NCI-H2081 (cell line): ENCODE measurements at places on chromosomes 5 and 9.

DNA sequence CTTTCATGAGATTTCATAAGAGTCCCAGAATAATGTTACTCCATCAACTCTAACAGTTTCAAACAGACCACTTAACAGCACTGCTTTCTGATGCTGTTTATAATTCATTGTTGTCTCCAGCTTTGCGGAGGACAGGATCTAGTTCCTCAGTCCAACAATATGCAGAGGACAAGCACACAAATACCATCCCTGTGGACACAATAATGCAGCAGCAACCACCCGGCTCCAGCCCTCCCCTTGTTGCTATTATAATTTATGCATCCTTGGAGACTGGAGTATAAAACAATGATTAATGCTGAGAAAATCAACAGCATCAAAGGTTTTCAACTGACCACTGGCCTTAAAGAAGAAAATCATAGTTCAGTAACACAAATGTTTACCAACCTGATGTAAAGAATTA, 108.3 kb downstream of the DENND1A start:
- no peak for DNase-seq

- DNase-seq = no peak
These were observed 18.5 kb downstream of the AGTPBP1 start for GRCh38 chr9:85723215-85723614.

GRCh38 chr5:137688210-137688840, 47.6 kb downstream of the KLHL3 start:
- no peak for DNase-seq

GRCh38 chr5:63928451-63928850, 33.8 kb downstream of the HTR1A start:
- DNase-seq = no peak

- DNase-seq = no peak
These were observed 31.7 kb upstream of the NR3C1 start for GRCh38 chr5:143435210-143435657.

DNA sequence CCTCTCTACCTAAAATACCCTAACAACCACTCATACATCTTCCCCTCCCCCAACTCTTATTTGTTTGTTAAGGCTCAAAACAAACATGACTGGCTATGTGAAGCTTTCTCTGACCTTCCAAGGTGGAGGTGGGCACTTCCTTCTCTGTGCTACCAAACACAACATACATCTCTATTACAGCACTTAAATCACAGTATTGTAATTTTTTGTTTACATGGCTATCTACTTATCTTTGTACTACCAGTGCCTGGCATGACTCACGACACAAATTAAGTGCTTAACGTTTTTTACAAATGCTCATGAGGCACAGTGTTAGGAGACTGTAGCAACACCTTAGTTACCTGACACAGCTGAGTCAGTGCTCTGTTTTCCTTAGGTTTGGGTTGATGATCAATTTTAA, 18.6 kb downstream of the HOMER1 start:
- DNase-seq = peak; percentile 6

- DNase-seq = no peak
These were observed 184.8 kb downstream of the KIAA0825 start for GRCh38 chr5:94433397-94434163.

- no peak for DNase-seq
These were observed 74.0 kb downstream of the MRPS27 start for GRCh38 chr5:72245951-72246532.

DNA sequence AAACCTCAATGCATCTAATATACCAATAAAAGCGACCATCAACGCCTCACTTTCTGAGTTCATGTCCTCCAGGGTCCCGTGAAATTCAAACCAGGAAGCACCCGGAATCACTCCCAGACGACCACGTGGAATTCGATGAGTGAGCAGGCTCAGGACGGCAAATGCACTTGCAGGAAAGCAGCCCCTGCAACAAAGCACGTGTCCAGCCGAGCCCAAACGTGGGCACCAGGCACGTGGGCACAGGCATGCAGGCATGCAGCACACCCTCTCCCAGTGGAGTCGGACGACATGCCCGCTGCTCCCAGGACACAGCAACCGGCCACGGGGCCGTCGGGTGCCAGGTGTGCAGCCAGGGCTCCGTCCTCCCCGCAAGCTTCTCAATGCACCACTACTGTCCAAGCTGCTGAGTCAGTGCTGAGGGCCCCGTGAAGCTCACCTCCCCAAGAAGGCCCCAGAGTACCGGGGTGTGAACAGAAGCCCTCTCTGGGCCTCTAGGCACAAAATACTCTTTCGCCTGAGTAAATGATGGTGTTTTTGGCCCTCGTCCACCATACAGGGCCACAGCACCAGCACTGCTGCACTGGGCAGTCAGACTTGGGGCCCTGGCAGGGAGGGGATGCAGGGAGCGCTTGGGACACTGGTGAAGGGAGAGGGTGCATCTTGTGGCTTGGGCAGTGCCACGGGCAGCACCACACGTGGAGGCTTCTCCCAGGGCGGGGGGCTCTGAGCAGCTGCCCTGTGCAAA, 87.6 kb downstream of the VAV2 start:
- no peak for DNase-seq

DNA sequence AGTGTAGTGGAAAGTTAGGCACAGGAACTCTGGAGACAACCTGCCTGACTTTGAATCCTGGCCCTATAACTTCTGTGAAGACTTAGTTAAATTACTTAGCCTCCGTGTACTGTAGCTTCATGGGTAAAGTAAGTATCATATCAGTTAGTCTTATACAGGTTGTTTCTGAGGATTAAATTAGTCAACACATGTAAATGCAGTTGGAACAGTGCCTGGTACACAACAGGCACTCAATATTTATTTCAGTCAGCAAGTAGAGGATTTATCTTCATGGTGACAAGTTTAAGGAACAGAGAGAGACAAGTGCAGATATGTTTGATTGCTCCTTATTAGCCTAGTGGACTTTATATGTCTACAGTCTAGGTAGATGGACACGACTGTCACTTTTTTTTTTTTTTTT, 2.7 kb downstream of the TSLP start:
- no peak for DNase-seq

GRCh38 chr5:14935341-14935740, 63.8 kb upstream of the ANKH start:
- no peak for DNase-seq

- DNase-seq = peak; percentile 79
These were observed 1.9 kb upstream of the RGMB start for GRCh38 chr5:98771382-98772109.

GRCh38 chr9:26172301-26172700, 494.1 kb upstream of the TUSC1 start:
- no peak for DNase-seq

DNA sequence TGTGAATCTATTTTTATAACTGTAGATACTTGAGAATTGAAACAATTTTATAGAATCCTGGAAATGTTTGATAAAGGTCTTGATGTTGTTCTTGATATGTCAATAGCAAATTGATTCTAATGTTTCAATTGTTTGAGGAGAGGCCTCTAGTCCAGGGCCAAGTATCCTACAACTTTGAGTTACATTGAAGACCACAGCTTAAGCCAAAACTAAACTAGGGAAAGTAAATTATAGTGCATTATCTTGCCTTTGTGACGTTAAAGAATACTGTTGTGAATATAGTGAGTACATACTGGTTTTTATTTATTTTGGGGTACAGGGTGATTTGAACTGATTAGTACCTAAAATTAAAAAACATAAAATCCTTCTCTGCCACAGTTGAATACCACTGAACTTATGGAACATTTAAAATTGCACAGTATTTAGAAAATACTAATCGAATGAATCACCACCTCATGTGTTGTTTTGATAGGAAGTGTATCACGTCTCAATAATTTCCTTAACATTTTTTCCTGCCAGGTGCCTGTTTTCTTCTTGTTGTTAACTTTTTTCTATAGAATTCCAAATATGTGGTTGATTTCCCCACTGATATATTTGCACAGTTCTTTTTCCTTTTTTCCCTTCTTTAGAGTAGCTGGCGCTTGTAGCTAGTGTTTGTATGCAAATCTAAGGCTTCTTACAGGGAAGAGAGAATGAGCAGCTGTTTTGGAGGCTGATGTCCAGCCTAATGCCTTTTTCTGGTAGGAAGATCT, 12.5 kb downstream of the ARHGEF28 start:
- DNase-seq = no peak

GRCh38 chr5:36365896-36366295, 64.2 kb upstream of the RANBP3L start:
- no peak for DNase-seq

DNA sequence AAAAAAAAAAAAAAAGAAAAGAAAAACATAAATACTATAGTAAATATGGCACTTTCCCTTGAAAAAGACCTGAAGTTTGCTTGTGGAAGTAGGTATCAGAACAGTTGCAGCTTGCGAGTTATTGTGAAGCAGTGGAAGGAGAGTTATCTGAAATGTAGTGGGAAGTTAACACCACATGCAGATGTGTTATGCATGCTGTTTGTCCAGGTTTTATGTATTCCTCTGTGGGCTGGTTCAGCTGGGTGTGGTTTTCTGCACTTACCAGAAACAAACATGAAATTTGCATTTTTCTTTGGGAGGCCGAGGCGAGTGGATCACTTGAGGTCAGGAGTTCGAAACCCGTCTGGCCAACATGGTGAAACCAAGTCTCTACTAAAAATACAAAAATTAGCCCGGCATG, 42.1 kb upstream of the CTNNA1 start:
- no peak for DNase-seq

GRCh38 chr9:126448865-126449577, 122.4 kb downstream of the MVB12B start:
- DNase-seq = peak; percentile 20

- no peak for DNase-seq
These were observed 50.7 kb upstream of the GRHPR start for GRCh38 chr9:37371565-37372464.

DNA sequence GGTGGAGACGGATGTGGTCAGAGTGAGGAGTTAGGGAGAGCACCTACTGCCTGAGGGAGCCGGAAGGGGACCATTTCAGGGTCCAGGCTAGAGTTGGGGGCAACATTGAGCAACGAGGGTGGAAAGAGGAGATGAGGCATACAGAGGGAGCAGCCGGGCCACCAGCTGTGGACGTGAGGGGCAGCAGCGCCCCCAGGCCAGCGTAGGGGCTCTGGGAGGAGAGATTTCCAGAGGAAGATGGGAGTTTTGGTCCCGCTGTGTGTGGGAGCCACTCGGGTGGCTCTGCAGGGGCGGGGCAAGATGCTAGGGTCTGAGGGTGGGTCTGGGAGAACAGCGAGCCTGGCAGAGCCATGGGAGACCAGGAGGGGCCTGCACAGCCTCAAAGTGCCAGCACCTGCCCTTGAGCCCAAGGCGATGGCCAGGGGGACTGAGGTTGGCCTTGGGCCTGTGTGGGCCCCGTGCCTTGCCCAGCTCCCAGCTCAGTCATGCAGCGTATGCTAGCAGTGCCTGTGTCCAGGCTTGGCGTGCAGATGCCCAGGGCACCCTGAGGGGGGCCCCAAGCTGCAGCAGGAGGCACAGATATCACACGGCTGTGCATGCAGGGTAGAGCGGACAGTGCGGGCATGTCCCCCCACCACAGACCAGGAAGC, 80.5 kb upstream of the PPP1R26 start:
- no peak for DNase-seq

GRCh38 chr9:69056191-69056815, 20.8 kb downstream of the FXN start:
- no peak for DNase-seq

DNA sequence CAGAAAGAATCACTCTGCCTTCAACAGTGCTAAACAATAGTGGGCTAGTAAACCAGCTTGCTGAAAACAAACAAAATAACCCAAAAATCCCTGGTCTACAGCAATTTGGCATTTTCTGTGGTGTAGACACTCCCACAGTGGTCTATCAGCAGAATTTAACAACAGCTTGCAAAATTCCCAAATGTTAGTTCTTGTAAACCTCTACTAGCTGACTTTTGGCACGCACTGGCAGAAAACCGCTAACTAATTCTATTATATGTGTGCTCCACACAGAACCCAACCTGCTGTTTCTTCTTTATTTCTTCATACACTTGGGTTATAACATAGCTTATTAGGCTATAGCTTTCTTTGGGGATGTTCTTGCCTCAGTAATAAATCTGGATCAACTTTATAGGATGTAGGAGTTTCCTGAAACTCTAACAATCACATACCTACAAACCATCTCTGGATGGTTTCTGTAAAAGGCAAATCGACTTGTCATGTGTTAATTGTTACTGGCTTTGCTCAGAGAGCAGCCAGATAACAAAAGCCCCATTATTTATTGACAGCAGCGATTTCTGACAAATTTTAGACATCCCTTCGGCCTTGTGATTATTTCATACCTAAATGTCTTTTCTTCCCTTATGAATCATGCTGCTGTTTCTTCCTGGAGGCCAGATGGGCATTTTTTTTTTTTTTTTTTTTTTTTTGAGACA, 82.7 kb upstream of the NAA35 start:
- no peak for DNase-seq

GRCh38 chr5:125499636-125500332, 753.3 kb upstream of the ZNF608 start:
- DNase-seq = peak; percentile 85

- DNase-seq = no peak
These were observed 149.6 kb upstream of the ELL2 start for GRCh38 chr5:96111080-96111756.

GRCh38 chr5:1384521-1384920, 39.6 kb upstream of the CLPTM1L start:
- DNase-seq = no peak

DNA sequence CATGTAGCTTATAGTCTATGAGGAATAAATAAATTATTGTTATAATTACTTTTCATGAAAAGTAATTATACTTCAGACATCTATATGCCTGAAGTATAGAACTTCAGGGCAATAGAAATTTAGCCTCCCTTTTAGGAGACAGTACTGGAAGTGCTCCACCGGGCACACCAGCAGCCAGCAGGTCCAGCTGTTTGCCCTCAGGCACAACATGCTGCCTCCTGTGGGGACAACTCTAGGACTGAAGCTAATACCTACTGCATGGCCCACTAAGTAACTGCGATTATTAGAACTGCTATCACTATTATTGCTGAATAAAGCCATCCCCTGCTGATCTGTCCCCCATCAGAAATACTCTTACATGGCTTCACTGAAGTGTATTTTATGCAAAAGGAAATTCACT, 329.6 kb downstream of the MED10 start:
- no peak for DNase-seq

- DNase-seq = no peak
These were observed 40.4 kb upstream of the ECM2 start for GRCh38 chr9:92576175-92576574.

DNA sequence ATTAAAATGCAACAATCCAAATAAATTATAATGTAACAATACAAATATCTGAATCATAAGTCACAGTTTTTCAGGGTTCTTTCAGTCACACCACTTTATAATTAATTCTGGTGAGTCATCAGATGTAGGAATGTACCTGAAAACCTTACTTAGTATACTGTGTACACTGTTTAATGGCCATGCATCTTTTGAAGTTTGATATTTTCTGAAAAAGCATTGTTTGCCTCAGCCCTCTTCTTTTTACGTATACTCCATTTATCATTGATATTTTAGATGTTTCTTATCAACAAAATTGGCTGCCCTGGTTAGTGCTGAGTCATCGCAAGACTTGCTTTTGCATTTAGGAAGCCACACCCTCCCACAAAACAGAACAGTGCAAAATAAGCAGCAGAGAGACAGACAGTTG, 218.6 kb downstream of the PJA2 start:
- no peak for DNase-seq

- DNase-seq = no peak
These were observed 11.3 kb downstream of the PMPCA start for GRCh38 chr9:136421791-136422190.
